Adrenal gland (tissue), 19 donors: ENCODE measurements at places on chromosomes 2 and 18. TPM values are rescaled to one million over a fixed set of nuclear protein-coding genes. Genes with fewer than 3 reads are reported as not detected.

GRCh38 chr2:127410871-127411652 is 7.2 kb upstream of the PROC start:
- peak overlapping the region; percentile 46 for H3K27ac ChIP-seq
- H3K4me1 ChIP-seq, result peaks cover 6% of the 10 kb centered on the region
- H3K36me3 ChIP-seq, result no peaks in the 10 kb centered on the region

GRCh38 chr2:24220554-24221291 is 45.9 kb downstream of the FAM228A start:
- DNase-seq, result no peak
- no peaks in the 10 kb centered on the region for H3K27me3 ChIP-seq
- H3K36me3 ChIP-seq, result no peaks in the 10 kb centered on the region
- no peak overlapping the region for H3K27ac ChIP-seq

DNA sequence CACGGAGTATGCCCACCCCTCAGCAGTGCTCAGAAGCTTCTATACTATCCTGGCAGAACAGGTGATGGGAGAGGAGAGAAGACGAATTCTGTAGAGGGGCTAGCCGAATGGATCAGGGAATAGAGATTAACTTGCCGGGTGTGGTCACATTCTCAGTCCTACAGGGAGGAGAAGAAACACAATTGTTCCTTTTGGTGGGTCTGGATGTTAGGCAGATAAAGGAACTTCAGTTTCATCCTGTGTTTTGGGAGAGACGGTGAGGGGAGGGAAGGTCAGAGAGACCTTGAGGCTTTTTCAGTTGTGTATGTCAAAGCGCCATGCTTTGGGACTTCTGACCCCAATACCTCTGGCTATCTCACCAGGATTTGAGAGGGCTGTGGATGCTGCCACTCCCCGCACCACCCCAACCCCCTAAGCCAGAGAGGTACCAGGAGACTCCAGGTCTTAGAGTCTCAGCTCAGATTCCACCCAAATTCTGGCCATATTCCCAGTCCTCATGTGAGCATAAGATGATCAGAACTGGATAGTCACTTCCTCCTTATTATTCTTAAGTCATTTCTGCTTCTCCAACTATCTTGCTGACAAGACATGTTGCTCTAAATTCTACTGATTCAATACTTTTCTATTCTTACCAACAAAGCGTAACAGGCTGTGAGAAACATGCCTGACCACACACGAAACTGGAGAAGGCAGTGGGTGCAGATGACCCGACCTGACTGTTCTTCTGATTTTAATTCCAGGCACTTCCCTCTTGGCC is 2.3 kb upstream of the TMEM37 start:
- H3K27ac ChIP-seq, result no peak overlapping the region
- H3K36me3 ChIP-seq, result no peaks in the 10 kb centered on the region
- H3K4me1 ChIP-seq, result peaks cover 76% of the 10 kb centered on the region
- no peaks in the 10 kb centered on the region for H3K27me3 ChIP-seq

Gene SPATS2L
- 35.6 TPM for total RNA-seq

GRCh38 chr2:241257419-241258032 is 57.9 kb downstream of the HDLBP start:
- H3K4me3 ChIP-seq, result no peak overlapping the region
- no peak overlapping the region for H3K27ac ChIP-seq
- H3K27me3 ChIP-seq, result no peaks in the 10 kb centered on the region
- no peak for DNase-seq

Gene CROCC2
- not detected for total RNA-seq

Gene CFAP221
- 1.1 TPM for total RNA-seq

Gene RAB17
- 0.91 TPM for total RNA-seq

DNA sequence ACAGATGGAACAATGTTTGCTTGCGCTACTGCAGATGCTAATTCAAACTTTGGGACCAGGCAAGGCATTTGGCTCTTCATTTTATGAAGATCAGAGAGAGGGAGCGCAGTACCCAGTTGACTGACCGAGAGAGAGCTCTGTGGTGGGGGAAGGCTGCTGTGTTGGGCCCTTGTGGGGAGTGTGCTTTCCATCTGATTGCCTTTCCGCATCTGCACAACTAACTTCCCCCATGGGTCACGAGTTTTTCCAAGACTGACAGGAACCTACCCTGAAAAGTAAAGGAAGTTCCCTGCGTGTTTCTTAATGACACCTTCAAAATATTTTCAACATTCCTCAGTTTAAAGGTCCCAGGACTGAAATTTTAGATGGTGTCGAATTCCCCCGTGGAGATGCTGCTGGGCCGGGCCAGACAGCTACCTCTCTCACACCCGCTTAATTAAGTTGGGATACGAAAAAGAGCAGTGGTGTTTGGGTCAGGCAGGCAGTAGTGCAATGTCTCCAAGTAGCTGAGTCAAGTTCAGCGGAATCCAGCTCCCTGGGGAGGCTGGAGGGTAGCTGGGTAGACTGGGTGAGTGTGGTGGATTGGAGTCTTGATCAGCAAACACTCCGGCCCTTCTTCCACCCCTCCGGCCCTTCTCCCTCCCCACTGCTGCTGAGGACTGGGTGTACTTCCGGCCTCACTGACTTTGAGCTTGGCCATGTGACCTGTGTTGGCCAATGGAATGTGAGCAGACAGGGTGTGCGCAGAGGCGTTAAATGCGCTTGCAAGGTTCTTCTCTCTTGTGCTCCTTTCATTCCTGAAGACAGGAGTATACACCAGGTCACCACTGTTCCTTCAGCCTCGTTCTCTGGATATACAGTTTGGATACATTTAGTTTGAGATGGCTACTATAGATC is 2.3 kb upstream of the ARHGAP25 start:
- peak; percentile 52 for DNase-seq
- no peak overlapping the region for H3K4me3 ChIP-seq
- no peak overlapping the region for H3K27ac ChIP-seq
- H3K36me3 ChIP-seq, result no peaks in the 10 kb centered on the region
- no peaks in the 10 kb centered on the region for H3K4me1 ChIP-seq

DNA sequence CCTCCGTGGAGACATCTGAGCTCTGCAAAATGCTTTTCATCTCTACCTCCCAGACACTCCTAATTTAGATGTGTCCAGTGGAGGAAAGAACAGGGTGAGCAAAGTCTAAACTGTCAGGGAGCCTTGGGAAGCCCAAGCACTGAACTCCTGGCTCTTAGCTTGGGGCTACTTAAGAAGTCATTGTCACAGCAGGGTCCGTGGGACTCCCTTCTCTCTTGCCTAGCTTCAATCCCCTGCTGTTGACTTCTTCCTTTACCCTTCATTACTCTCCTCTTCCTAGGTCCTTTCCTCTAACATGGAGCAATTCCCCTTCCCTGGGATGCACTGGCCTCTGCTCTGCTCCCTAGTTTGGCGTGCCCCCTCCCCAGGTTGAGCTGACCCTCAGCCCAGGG is 3.4 kb downstream of the OSR1 start:
- peaks cover 13% of the 10 kb centered on the region for H3K4me1 ChIP-seq
- peaks cover 66% of the 10 kb centered on the region for H3K27me3 ChIP-seq
- no peak overlapping the region for H3K4me3 ChIP-seq
- no peaks in the 10 kb centered on the region for H3K36me3 ChIP-seq
- no peak overlapping the region for H3K27ac ChIP-seq

DNA sequence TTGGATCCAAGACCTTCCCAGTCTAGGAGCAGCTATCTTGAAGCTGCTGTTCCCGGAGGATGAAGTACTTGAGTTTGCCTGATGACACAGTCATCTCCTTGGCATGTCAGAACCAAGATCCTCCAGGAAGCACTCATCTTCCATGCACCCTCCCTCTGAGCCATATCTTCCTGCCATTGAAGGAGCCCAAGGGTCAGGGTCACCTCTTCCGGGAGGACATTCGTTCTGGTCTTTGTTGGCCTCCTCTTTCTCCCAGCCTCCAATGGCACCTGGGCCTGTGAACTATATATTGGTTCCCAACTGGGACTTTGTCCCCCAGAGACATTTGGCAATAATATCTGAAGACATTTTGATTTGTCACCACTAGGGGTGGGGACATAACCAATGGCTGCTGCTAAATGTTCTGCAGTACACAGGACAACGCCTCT is 4.2 kb upstream of the MYO7B start:
- DNase-seq, result no peak
- no peaks in the 10 kb centered on the region for H3K36me3 ChIP-seq
- H3K4me1 ChIP-seq, result no peaks in the 10 kb centered on the region
- H3K27ac ChIP-seq, result no peak overlapping the region
- no peak overlapping the region for H3K4me3 ChIP-seq

DNA sequence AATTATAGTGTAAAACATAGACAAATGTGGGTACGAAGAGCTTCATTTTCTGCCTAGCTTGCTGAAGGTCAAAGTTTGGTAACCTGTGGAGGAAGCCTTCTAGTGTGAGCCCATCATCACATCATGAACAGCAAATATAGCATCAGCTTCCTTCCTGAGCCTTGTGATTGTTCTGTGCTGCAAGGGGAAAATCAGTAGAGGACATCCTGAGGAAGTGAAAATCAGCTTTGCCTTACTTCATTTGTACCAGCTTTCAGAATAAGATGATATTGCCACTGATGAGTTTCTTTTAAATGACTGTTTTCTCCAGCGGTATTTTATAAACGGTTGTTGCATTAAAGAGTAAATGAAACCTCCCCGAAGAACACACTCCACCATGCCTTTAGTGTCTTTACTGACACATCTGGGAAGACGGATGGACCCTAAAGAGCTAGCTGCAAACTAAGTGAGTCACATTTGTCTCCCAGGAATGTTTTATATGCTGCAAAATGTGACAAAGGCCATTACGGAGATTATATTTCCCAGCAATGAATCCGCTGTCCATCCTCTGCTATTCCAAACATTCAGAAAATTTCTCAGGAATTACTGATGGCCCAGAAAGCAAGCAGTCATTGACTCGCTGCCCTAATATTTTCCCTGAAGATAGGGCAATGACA is 1272.8 kb downstream of the SUCLG1 start:
- no peak for DNase-seq
- H3K27ac ChIP-seq, result no peak overlapping the region
- no peaks in the 10 kb centered on the region for H3K27me3 ChIP-seq
- no peaks in the 10 kb centered on the region for H3K4me1 ChIP-seq
- no peaks in the 10 kb centered on the region for H3K36me3 ChIP-seq

- H3K27ac ChIP-seq, result no peak overlapping the region
- no peak for DNase-seq
- no peaks in the 10 kb centered on the region for H3K4me1 ChIP-seq
- no peak overlapping the region for H3K4me3 ChIP-seq
These were observed 89.5 kb downstream of the PTH2R start for GRCh38 chr2:208496129-208496528.

Gene LRRC30
- not detected for total RNA-seq

Gene G6PC2
- not detected for total RNA-seq

DNA sequence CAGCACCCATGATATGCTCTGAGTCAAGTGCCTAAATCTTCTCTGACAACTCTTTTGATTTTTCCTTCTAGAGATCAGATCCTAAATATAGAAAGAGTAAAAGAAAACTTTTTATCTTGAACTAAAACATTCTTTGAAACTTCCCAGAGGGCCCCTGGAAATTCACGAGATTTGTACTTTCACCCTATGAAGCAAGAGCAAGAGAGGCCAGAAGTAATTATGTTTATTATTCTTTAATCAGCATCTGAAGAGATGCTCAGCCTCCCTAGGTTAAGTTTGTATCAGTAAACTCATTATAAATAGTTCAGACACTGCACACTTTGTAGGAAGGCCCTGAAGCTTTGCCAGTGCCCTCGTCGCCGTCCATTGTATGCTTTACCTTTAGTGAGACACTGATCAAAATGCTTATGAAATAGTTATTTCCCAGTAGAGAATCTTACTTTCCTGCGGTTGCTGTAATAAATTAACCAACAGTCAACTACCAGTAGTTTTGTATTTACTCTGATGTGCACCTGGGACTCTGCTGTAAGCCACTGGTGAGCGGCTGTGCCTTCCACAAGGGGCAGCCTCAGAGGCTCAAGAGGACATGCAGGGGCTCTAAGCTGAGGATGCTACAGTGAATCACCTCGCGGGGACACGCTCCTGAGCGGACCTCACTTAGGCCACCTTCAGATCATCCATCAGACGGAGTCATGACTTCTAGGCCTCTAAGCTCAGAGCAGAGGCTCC is 71.9 kb downstream of the BIN1 start:
- no peak overlapping the region for H3K27ac ChIP-seq
- no peaks in the 10 kb centered on the region for H3K36me3 ChIP-seq
- no peaks in the 10 kb centered on the region for H3K4me1 ChIP-seq
- H3K27me3 ChIP-seq, result no peaks in the 10 kb centered on the region
- no peak overlapping the region for H3K4me3 ChIP-seq

GRCh38 chr2:126801473-126801872 is 97.2 kb upstream of the TEX51 start:
- H3K27me3 ChIP-seq, result no peaks in the 10 kb centered on the region
- H3K27ac ChIP-seq, result no peak overlapping the region
- no peaks in the 10 kb centered on the region for H3K4me1 ChIP-seq
